ENCODE measurements at places on chromosomes 1 and 21.
A peak's percentile ranks its signal among the peaks of the same experiment; 100 is the strongest.

DNA sequence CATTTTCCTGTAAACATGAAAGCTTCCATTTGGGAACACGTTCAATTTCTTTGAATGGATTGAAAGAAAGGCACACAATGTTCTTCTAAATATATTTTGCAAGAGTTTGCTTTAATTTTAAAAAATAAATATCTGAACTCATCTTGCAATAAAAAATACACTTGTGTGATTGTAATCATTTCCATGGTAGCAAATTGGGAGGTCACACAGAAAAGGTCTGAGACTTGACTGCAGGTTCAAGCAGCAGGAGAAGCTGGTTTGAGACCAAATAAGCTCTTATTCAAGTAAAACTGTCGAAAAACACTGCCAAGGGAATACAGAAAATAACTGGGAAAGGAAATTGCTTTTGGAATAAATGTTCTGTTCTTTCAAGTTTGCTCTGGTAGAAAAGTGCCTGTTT, 498.9 kb downstream of the ADGRL2 start:
- no peak for DNase-seq

DNA sequence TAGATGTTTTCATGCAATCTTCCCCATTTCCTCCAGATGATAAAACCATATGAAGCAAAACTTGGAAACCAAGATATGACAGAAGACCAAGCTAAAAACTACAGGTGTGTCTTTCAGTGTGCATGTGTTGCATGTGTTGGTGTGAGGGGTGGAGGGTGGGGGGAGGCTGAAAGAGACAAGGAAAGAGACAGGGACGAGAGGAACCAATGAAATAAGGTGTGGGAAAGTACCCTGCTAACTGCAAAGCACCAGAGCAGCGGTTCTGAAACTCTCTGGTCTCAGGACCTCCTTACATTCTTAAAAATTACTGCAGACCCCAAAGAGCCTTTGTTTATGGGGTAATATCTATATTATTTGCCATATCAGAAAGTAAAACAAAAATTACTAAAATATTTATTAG, 87.4 kb upstream of the HIVEP3 start:
- no peak for DNase-seq

GRCh38 chr1:5267603-5268235, 613.3 kb downstream of the AJAP1 start:
- no peak for DNase-seq

GRCh38 chr1:106954661-106955229, 101.7 kb upstream of the PRMT6 start:
- no peak for DNase-seq

- no peak for DNase-seq
These were observed 14.5 kb downstream of the SYT11 start for GRCh38 chr1:155873860-155874259.

DNA sequence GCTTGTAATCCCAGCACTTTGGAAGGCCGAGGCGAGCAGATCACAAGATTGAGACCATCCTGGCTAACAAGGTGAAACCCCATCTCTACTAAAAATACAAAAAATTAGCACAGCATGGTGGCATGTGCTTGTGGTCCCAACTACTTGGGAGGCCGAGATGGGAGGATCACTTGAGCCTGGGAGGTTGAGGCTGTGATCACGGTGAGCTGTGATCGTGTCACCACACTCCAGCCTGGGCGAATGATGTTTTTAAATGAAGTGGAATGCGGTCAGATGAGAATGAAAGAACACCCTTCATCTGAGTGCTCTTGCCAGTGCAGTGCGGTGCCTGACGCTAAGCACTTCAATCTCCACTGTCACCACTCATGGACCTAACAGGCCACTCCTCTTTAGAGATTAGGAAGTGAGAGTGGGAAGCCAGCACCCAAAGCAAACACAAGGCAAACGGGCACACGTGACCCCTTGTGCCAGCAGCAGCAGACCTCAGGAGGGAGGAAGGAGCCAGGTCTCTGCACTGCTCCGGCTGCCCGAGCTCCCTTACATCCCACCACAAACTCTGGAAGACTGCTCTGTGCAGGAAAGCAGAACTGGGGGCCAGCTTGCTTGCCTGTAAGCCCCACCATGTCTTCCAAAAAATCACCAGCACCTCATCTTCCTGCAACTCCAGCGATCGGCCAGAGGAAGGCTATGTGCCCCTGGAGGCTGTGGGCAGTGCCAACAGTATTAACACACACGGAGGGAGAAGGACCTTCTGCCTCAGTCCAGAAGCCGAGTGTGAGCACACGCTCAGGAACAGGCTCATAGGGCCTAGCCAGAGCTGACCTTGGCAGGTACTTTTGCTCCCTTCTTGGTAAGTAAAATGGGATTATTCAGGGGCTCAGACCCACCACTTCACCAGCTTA, 9.7 kb downstream of the CTNNBIP1 start:
- no peak for DNase-seq

DNA sequence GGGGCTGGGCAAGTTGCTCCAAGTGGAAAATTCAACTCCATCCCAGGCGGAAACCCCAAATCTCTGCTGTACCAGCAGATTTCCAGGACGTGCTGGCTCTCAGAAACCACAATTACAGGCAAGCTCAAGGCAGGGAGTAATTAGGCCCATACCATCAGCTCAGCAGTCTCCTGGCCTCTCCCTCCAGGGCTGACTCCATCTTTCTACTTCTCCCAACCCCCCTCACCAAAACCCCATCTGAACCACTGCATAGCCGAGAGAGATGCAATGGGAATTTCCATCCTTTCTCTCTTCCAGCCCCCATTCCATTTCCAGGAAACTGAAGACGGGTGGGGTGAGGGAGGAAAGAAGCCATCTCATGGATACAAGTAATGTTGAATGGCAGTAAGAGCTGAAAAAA, 41.2 kb downstream of the ARHGEF11 start:
- DNase-seq: no peak

DNA sequence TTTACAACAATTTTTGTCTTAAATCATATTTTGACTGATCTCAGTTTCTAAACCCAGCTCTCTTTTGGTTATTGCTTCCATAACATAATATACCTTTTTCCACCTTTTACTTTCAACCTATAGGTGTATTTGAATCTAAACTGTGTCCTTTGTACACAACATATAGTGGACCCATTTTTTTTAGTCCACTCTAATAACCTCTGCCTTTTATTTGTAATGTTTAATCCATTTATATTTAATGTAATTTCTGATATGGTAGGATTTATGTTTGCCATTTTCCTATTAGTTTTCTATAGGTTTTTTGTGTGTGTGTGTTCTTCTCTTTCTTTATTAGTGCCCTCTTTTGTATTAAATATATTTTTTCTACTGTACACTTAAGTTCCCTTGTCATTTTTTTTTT, 22.4 kb upstream of the SLAMF1 start:
- no peak for DNase-seq

- DNase-seq: no peak
These were observed 47.9 kb downstream of the CAPN9 start for GRCh38 chr1:230794871-230795605.

DNA sequence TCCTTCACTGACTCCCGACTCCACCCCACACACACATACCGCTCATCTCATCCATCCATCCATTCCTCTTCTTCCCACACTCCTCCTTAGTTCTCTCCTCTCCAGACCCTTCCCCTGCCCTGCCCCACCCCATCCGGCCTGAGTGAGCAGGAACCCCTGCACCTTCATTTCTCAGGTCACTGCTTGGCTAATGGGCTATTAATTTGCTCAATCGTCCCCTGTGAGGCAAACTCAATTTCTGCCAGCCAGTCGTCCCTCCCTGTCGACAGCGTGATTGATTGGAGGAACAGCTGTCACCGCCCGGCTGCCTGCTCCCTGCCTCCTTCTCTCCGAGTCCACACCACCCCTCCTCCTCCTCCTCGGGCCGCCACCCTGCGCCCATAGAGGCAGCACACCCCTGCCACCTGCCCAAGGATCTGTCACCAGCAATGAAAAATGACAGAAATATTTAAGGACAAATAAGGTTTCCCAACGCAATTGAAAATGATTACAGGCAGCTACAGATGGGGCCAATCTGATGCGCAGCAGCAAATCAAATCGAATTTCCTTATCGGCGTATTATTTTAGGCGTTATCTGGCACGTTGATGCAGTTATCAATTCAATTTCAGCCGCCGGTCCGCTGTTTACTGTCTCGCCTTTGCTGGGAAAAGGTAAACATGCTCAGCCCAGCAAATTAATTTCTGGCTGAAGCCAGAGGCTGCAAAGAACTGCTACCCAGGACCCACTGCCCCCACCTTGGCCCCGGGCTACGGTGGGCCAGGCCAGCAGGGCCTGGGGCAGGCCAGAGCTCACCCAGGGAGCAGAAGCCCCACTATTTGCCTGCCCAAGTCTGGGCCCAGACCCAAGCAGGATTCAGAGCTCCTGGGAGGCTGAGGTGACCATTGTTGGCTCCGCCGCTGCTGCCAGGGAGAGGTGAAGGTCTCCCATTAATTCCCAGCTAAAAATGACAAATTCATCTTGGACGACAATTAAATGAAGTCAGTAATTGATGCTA, 71.3 kb downstream of the TMEM53 start:
- DNase-seq: no peak

DNA sequence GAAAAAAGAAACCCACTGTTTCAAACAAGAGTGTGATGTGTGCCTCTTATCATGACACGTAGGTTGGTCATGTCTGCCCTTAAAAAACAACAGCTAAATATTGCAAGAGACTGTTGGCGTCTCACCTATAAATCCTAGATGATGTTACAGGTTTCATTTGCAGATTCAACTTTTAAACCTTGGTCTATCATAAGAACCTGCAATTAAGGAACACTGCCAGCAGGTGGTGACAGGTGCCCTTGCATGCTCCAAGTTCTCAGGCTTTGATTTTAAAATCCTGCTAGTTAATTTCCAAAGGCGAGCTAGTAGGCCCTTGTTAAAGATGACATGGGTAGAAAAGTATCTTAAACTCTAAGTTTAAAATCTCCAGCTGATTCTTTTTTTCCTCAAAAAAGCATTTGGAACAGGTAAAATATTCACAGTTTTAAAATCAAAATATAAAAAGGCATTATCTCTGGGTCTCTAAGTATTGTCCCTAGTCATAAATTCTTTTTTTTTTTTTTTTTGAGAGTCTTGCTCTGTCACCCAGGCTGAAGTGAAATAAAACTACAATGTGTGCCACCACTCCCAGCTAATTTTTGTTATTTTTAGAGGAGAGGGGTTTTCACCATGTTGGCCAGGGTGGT, 39.1 kb downstream of the CLSTN1 start:
- DNase-seq: peak; percentile 37

- no peak for DNase-seq
These were observed 31.6 kb upstream of the ACOT11 start for GRCh38 chr1:54516249-54516920.

- DNase-seq: no peak
These were observed 2.6 kb upstream of the CD2 start for GRCh38 chr1:116751621-116752020.

DNA sequence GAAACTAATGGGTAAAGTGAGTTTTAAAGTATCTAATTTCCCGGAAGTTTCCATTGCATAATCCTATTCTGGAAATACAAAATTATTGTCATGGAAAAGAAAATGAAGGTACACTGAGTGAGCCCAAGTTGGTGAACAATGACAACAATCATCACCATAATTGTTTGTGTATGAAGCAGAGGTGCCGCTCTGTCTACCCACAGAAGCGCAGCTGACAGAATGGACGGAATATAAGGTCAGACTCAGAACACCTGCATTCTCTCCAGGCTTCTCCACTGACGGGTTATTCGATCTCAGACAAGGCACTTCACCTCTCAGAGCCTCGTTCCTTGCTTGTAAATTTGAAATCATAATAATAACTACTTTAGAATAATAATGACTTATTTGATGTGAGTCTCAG, 99.1 kb upstream of the NGF start:
- DNase-seq: no peak

- peak; percentile 69 for DNase-seq
These were observed 135.9 kb downstream of the TM2D1 start for GRCh38 chr1:61588736-61589672.

GRCh38 chr21:41564871-41565274, 56.9 kb upstream of the TMPRSS2 start:
- peak; percentile 69 for DNase-seq

DNA sequence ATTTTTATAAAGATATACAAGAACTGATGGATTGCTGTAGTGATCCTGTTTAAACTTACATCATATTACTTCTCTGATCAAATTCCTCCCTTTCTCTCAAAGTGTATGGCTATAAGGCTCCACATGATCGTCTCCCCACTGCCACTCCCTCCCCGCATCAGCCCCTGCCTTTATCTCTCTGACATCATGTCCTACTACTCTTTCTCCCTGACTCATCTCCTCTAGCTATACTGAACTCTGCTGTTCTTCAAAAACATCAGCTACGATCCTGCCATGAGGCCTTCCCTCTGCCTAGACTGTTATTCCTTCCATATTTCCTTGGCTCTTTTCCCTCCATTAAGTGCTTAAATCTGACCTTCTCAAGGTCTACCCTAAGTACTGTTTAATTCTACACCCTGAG, 22.8 kb downstream of the HFM1 start:
- DNase-seq: no peak

GRCh38 chr1:233114860-233115259, 164.4 kb downstream of the NTPCR start:
- no peak for DNase-seq

- DNase-seq: peak; percentile 44
These were observed at the start of gene NLRP3 for GRCh38 chr1:247415423-247416361. TSS of gene NLRP3 (plus strand) at chr1:247416173. CDS start at chr1:247418801, 2,628 bp downstream.

DNA sequence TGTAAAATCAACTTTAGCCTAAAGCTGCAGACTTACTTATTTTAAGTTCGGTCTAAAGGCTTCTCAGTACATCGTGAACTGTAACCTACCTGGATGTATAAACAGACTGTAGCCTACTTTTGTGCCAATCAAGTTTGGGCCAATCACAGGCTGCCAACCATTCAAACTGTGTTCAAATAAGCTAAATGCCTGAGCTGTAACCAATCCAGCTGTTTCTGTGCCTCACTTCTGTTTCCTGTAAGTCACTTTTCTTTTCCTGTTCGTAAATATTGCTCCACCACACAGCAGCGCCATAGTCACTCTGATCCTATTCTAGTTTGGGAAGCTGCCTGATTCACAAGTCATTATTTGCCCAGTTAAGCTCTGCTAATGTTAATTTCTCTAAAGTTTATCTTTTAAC, 37.5 kb upstream of the SLAMF9 start:
- DNase-seq: no peak

- DNase-seq: no peak
These were observed 23.4 kb downstream of the CELF3 start for GRCh38 chr1:151693057-151693651.

GRCh38 chr1:202952818-202953217, 5.3 kb downstream of the ADIPOR1 start:
- peak; percentile 17 for DNase-seq

GRCh38 chr1:231355171-231355570, 17.1 kb downstream of the SPRTN start:
- no peak for DNase-seq
